ENCODE measurements at places on chromosomes 12 and 14.

- no peak for DNase-seq
Measured at GRCh38 chr12:47164724-47165439, 85.1 kb upstream of the AMIGO2 start.

- DNase-seq = no peak
Measured at GRCh38 chr12:116990971-116991966, 80.5 kb downstream of the FBXW8 start.

GRCh38 chr12:93127582-93128331, 198.7 kb upstream of the EEA1 start:
- DNase-seq = no peak

GRCh38 chr12:79706156-79706555, 15.4 kb upstream of the PAWR start:
- DNase-seq = no peak

GRCh38 chr14:105448706-105449111, 25.9 kb upstream of the CRIP2 start:
- DNase-seq = peak; percentile 65

GRCh38 chr12:25755136-25755970, 202.3 kb upstream of the LMNTD1 start:
- no peak for DNase-seq

GRCh38 chr12:9256758-9257405, 48.7 kb upstream of the PZP start:
- no peak for DNase-seq

DNA sequence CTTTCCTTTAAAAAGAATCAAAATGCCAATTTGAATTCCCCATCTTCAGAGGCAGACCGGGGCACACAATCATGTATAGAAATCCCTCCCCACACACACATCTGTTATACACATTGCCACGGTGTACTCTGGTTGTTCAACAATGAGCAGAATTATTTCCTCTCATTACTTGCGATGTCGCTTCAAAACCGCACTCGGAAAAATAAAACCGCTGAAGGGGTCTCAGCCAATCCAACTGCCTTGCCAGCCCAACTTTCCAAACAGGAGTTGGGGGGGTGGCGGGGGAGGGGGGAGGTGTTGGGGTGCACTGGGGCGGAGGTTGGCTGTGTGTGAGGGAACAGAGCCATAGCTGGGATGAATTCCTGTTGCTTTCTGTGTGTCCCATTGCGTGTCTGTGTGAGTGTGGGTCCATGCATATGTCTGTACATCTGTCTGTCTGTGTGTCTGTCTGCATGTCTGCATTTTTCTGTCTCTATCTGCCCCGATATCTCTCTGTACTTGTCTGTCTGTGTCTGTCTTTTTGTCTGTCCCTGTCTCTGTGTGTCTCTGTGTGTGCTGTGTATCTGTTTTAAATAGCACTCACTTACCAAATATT, 163.6 kb upstream of the TBX3 start:
- DNase-seq = no peak

GRCh38 chr14:55297611-55298499, 26.6 kb downstream of the FBXO34 start:
- DNase-seq = no peak

DNA sequence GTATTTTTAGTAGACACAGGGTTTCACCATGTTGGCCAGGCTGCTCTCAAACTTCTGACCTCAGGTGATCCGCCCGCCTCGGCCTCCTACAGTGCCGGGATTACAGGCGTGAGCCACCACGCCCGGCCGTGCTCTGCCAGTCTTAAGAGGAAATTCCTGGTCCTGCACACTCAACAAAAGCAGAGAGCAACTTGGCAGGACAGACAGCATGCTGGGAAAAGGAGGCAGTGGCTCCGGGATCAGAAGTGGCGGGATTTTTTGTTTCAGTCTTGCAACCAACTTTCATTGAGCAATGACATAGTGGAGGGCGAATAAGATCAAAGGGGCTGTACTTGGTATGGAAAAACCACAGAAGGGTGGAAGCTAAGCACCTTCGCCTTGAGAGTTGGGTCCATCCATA, 2.1 kb downstream of the CKAP4 start:
- DNase-seq = no peak

DNA sequence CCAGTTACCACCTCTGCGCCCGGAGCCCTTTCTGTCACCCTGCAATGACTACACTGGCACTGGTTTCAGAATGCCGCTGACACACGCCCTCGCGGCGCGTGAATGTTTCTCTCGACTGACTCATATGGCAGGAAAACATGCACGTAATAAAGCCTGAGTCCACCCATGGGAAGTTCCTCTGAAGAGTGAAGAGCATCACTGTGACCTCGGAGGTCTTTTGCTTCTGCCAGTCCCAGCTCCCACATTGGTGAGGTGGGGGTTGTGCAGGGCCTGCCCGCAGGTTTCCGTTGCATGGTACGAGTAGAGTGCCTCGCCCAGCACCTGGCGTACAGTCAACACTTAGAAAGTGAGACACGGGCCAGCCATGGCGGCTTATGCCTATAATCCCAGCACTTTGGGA, 11.1 kb upstream of the SLC6A12 start:
- DNase-seq = no peak

DNA sequence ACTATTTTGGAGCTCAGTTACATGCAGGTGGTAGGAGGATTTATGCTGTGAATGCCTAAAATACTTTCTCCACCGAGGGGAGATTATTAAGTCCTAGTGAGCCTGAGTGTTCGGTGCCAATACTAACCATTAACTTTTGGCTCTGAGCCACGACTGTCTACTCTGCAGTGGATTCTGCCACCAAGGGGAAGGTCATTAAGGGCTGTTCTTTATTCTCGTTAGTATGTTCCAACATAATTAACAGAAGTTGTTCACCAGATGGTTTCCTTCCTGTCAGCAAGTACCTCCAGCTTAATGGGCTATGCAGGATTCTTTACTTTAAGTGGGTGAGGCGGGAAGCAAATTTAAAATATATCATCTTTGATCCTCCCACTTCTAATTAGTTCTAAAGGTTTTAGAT, 326.3 kb downstream of the BMP4 start:
- no peak for DNase-seq

- no peak for DNase-seq
Measured at GRCh38 chr12:121505513-121505912, 75.3 kb downstream of the KDM2B start.

- no peak for DNase-seq
Measured at GRCh38 chr14:51972566-51972965, 16.8 kb upstream of the RTRAF start.

GRCh38 chr12:24945039-24945438, 3.9 kb downstream of the BCAT1 start:
- DNase-seq = no peak
